ENCODE measurements at places on chromosomes 6 and 20.
A peak's percentile ranks its signal among the peaks of the same experiment; 100 is the strongest.

GRCh38 chr6:112571488-112572270 lies 224.5 kb downstream of the RFPL4B start:
- no peak for DNase-seq

DNA sequence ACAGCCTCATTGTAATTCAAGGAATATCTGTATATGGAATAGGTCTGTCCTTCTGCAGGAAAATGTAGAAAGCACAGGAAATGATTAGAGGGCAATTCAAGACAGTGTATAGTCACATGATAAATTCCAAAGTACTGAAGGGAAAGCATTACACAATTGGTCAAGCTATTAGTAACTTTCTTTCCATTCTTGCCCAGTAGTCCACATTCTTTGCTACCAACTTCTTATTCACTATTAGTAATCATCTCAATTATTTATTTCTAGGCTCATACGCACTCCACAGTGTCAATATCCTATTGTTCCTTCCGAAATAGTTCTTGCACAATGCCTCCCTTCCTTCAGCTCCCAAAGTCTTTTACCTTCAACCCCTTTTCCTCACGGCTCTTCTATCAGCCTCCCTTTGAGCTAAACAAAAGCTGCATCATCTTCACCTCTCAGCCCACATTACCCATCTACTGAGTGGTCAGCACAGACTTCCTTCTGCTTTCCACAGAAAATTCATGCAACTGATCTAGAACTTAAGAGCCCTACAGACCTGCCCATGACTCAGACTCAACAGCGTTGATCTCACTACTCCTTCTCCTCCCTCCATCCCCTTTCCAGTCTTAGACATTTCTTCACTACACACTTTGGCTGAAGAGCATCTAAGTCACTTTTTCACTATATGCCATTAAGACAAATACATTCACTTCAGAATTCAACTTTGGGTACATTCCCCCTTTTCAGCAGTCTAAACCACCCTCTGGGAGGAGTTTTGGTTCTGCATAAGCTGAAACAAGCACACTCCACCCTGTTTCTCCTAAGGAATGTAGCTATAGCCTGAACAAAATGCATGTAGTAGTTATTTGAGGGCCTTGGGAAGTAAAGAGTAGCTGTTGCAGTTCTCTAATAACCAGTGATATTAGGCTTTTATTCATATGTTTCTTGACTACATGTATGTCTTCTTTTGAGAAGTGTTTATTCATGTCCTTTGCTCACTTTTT lies 157.9 kb downstream of the KIF16B start:
- DNase-seq = no peak

DNA sequence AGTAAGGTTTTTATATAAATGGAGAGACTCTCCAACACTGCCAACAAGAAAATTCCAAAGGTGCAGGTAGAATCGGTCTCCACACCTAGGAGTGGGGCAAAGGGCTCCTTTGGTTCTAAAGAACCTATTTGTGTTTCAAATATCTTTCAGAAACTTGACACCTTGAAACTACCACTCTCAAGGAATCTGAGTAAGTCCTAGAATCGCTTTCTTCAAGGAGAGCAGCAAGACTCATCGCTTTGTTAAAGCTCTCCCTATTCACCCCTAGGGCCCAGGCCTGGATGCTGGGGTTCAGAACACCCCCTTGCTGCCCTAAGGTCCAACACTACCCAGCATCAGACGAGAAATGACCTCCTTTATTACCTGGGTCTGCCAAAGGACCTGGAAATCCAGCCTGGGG lies 2.0 kb downstream of the CLIC5 start:
- DNase-seq = no peak

DNA sequence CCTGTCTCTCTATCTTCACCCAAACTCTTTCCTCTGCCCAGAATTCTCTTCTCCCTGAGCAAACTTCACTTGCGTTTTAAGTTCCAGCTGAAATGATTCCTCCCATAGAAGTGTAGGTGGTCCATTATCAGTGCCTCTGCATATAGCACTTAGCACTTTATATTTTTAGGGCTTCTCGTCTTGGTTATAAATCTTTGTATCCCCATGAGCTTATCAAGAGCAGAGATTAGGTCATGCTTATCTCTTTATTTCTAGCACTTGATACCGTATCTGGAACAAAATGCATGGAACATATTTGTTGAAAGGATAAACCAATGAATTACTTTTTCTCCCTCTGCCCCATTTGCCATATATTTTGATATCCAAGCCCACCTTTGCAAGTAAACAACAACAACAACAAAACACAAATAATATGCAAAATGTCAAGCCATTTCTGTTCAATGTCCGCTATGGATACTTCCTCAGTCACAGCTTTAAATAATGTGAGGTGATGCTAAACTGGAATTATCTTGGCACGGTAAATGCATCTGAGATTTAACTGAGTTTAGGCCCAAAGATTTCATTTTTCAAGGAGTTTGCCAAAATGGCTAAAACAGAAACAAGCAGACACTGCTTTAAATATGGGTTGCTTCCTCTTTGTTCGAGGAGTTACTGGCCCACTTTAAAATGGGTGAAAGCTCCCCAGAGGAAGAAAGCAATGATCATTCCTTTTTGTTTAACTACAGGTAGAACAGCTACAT lies 106.2 kb upstream of the STMND1 start:
- DNase-seq = no peak

- DNase-seq = no peak
These were observed 309.9 kb upstream of the NOX3 start for GRCh38 chr6:155765275-155766194.

- peak; percentile 87 for DNase-seq
These were observed 2.8 kb upstream of the HTR1B start for GRCh38 chr6:77466055-77466450.

- peak; percentile 98 for DNase-seq
These were observed 350.5 kb downstream of the PRL start for GRCh38 chr6:21946298-21946783.

DNA sequence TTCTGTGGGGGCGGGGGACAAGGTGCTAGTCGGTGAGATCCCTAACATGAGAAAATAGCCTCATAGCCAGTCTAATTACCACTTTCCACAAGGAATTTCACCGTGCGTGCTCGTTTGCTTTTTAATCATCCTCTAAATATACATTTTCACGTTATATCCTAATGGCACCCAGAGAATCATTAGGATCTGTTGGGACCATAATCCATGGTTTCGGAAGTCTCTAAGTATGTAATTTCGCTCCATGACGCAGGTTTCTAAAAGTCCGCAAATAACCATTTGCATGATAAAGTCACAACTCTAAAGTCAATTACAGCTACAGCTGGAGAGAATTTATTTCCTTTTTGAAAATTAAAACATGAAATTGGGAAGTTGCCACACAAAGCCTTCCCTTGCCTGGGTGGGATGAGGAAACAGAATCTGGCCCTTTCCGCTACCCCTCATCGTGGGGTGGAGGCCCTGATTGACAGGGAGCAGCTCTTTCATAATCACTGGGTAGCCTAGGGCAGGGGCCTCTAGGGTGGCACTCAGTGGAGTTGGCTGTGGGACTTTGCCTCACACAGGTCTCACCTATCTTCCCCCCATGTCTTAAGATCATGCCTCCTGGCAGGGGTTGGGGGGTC lies 81.9 kb downstream of the LRFN2 start:
- no peak for DNase-seq

DNA sequence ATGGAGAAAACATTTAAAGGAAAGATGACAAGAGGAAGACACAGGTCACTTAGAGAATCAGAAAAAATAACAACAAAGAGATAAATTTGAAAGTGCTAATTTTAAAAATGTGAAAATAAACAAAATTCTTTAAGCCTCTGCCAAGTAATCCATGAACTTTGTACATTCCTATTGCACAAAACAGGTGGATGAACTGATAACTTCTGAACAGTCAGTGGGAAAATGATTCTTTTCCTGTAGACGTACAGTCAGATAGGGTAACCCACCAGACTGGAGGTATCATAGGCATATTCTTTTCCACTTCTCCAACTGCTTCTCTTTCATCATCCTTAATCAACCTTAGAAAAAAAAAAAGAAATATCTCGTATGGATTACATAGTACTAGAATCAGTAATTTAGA lies 36.5 kb upstream of the CRISP1 start:
- DNase-seq = no peak

- peak; percentile 67 for DNase-seq
These were observed 3.9 kb downstream of the GTF2H5 start for GRCh38 chr6:158172001-158172400.

GRCh38 chr6:30793521-30794194 lies 49.3 kb upstream of the IER3 start:
- DNase-seq = peak; percentile 33

GRCh38 chr20:15449061-15449460 lies 1111.6 kb upstream of the FLRT3 start:
- DNase-seq = no peak

DNA sequence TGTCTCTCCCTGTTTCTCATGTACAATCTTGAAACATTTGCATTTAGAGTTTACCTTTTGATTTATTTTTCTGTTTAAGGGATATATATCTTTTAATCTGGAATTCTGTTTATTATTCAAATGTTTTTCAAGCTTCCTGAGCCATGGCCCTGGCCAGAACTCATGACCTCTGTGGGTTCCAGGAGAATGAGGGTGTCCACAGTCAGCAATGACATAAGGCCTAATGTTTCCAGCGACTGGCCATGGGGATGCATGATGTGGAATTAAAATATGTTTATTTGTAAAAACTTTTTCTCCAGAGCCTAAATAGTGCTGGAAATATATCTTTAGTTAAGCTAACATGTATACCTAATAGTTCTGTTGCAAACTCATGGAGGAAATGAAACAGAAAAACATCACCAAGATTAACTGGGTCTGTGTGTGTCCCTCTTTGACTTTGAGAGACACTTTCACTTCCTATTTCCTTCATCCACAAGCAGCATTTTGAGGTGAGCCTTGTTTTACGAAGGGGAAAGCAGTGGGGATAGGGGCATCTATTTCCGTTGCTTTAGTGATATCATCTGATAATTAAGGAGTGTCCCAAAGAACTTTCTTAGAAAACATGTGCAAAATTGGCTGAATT lies 87.6 kb downstream of the SMOC2 start:
- DNase-seq = no peak

- peak; percentile 39 for DNase-seq
These were observed 50.2 kb downstream of the STK35 start for GRCh38 chr20:2151858-2152281.

DNA sequence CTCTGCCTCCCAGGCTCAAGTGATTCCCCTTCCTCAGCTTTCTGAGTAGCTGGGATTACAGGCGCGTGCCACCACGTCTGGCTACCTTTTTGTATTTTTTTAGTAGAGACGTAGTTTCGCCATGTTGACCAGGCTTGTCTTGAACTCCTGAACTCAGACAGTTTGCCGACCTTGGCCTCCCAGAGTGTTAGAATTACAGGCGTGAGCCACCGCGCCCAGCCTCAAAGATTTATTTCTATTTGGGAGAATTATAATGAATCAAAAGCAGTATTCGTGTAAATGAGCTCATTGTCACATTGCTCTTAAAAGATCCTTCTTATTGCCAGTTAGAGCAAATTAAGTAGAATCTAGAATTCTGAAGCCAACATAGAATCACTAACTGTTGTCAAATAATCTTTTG lies 9.4 kb upstream of the ZNF343 start:
- no peak for DNase-seq

DNA sequence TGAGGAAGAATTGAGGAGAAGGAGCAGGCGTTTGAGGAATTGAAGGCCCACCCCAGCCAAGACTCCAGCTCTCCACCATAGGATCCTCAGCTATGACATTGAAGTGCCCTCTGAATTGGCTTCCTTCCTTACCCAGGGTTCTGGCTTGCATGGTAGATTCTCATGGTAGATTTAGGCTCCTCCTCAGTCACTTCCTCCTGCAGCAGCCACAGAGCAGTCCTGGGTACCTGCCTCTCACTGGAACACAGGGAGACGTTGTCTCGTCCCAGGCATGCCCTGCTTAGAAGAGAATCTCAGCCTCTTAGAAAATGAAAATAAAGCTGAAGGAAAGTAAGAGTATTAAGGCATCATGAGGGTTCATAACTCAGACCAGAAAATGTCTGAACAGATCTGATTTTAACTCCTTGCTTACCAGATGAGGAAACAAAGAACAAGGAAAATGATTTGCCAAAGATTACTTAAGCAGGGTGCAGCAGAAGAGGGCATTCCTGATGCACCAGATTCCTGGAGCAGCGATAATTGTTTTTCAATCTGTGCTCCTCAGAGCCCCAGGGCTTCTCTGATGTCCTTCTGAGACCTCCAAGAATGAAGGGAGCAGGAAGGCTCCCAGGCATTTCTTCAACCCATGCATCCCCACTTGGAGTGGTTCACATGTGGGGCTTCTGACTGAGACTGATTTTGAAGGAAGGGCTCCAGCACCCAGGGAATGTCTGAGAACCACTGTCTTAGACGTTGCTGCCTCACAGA lies 219.8 kb downstream of the HIVEP2 start:
- DNase-seq = no peak

- no peak for DNase-seq
These were observed 13.1 kb downstream of the VSTM2L start for GRCh38 chr20:37915800-37916570.

Data from kidney glomerular epithelial cell (primary cell).